H7 (cell line): ENCODE measurements at places on chromosomes 11 and 22. TPM values are rescaled to one million over a fixed set of nuclear protein-coding genes. Genes with fewer than 3 reads are reported as not detected.

DNA sequence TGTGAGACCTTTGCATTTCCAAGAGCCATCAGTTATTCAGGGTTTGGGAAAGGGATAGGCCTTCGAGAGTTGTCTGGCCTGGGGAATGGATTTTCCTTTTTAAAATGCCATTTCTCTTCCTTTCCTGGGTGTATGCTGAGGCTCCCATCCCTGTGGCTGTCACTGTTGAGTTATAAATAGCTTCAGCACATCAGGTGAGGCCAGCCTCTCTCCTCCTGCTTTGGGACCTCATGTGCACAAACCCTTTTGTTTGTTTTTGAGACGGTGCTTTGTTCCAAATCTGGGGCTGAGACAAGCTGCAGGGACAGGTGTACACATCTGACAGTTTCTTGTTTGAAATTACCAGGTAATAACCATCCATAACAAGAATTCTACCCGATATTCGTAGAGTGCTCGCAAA lies 1.3 kb downstream of the TEF start:
- no peak for DNase-seq

DNA sequence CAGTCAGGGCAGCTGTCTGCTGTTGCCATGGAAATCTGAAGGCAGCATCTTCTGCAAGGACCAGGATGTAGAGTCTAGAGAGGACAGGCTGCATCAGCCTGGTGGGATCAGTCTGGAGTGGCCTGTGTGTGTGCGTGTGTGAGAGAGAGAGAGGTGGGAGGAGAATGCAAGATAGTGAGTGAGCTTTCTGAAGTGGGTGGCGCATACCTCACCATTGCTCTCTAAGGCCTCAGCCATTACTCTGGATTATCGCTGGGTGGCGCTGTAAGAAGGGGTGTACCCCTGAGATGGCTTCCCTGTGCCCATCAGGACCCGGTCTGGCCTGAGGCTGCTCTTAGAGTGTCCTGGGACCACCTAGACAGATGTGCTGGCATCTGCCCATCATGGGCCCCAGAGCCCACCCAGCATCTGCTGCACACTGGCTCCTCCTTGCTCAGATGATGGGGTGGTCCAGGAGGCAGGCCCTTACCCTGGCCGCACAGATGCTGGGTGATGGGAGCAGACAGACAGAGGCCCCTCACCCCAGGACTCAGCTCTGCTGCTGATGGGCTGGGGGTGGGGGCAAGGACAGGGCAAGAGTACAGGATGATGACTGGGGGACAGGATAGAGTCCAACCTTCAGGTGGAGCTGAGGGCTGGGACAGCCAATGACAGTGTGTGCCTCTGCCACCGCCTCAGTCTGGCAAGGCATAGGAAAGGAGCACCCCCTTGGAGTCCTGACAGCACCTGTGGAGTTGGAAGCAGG lies 25.7 kb upstream of the TUB start:
- DNase-seq = peak; percentile 91

DNA sequence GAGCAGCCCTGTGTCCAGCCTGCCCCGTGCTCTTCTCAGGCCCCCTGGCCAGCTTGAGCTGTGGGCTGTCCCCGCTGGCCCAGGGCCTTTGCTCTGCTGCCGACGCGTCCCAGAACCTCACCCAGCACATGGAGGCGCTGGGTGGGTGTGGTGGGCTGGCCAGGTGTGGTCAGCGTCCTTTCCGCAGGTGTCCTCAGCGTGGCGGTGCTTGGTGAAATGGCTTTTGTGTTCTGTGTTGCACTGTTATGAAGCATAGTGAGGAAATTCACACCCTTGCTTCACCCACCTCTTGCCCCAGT lies 37.4 kb downstream of the GRAMD4 start:
- DNase-seq = no peak

DNA sequence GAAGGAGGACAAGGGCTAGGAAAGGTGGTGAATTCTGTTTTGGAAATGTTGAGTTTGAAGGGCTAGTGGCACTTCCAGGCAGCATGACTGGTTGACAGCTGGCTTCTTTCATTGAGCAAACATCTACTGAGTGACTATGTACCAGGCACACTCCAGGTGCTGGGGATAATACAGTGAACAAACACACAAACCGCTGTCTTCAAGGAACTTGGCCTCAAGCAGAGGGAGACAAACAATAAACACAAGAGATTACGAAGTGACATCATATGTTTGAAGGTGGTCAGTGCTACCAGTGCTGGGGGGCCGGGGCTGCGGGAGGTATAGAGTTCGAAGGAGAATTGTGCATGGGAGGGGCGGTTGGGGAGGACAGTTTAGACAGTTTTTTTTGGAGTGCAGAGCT lies 197.0 kb upstream of the SORL1-AS1 start:
- no peak for DNase-seq

GRCh38 chr11:95595973-95596489 lies 193.6 kb downstream of the FAM76B start:
- no peak for DNase-seq

- no peak for DNase-seq
Observed at GRCh38 chr11:123518496-123519054, 88.5 kb downstream of the GRAMD1B start.

GRCh38 chr11:60859616-60860250 lies 4.0 kb upstream of the PTGDR2 start:
- DNase-seq = no peak

DNA sequence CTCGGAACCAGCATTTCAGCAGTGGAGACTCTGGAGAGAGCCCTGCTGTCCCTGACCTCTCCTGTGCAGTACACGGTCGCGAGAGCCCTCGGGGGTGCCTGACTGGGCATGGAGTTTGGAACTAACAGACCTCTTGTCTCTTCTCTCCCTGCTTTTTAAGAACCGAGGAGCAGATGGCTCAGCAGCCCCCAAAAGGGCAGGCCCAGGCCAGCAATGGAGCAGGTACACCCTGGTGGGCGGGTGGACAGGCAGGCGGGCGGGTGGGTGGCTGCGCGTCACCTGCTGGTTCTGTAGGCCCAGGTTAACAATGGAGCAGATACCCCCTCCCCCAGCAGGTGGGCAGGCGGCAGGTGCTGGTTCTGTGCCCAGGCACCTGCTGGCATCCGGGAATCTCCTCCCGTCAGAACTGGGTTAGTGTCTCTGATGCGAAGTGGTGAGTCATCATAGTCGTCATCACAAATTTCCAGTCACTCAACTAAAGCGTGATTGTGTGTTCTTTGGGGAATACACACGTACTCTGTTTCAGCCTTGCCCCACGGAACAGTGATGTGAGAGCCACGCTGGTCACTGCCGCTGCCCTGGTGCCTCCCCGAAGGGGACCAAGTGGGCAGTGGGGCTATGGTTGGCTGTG lies 41.1 kb downstream of the GRAMD4 start:
- DNase-seq = no peak

DNA sequence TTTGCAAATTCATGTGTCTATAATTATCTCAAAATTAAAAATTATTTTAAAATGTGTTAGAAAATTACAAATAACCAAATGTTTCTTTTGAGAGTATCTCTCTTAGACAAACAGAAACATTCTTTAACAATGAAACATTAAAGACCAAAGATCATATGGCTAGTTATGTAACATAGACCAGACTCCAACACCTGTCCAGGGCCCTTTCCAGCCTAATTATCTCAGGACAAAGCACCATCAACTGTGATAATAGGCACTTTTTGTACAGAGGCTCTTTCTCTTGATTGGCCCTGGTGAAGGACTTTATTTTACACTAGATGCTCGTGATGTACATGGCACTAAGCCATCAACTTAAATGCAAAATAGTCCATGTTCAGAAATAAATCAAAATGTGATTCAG lies 5.0 kb upstream of the PLEKHA7 start:
- no peak for DNase-seq

GRCh38 chr11:1090600-1091331 lies 16.1 kb downstream of the MUC2 start:
- no peak for DNase-seq

GRCh38 chr11:69985641-69986439 lies 92.3 kb upstream of the ANO1 start:
- peak; percentile 87 for DNase-seq

DNA sequence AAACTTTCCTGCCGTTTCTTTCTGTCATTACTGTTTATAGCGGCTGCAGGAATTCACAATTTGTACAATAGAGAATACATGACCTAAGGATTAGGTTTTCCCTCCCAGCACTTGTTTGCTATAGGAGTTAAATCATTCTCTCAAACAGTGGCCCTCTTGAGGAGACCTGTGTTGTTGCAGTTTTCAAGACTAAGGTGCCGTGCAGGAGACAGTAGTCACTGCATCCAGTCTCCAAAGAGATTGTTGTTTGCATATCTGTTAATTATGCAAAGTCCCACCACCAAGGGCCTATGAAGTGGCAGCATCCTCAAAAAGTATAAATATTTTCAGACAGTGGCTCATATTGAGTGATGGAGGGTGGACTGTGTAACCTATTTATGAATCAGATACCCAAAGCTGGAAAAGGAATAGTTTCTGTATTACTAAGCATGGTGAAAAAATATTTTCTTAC lies 2.3 kb downstream of the PRSS23 start:
- DNase-seq = peak; percentile 46

GRCh38 chr11:22554221-22554620 lies 71.4 kb downstream of the FANCF start:
- DNase-seq = no peak

GRCh38 chr11:22800482-22800881 lies 29.1 kb downstream of the SVIP start:
- no peak for DNase-seq

DNA sequence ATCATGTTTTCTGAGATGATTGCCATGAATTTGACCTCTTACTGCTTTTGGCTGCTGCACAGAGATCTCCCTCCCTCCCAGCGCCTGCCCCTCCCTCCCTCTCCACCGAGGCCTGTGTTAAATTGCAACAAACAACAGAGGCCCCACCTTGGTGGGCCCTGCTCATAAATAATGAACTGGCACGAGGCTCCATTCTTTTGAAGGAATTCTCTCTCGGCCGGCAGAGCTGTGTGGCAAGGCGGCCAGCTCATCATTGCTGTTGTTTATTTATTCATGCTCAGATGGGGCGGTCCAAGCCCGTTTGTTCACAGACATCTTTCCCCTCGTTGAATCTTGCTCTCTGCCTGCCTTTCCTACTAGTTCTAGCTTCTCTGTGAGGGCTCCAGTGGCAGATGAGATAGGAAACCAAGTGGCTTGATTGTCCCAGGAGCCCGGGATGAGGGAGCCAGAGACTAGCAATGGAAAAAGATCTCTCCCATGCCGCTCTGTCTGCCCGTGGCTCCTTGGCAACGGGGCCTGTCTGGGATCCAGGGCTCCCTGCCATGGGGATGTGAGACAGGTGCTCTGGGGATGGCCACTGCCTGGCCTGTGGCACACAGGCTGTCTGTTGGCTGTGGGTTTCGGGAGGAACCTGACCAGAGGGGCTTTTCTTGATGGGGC lies 192.6 kb downstream of the DSCAML1 start:
- DNase-seq = no peak

GRCh38 chr22:46029574-46030200 lies 52.7 kb upstream of the WNT7B start:
- DNase-seq = peak; percentile 16

DNA sequence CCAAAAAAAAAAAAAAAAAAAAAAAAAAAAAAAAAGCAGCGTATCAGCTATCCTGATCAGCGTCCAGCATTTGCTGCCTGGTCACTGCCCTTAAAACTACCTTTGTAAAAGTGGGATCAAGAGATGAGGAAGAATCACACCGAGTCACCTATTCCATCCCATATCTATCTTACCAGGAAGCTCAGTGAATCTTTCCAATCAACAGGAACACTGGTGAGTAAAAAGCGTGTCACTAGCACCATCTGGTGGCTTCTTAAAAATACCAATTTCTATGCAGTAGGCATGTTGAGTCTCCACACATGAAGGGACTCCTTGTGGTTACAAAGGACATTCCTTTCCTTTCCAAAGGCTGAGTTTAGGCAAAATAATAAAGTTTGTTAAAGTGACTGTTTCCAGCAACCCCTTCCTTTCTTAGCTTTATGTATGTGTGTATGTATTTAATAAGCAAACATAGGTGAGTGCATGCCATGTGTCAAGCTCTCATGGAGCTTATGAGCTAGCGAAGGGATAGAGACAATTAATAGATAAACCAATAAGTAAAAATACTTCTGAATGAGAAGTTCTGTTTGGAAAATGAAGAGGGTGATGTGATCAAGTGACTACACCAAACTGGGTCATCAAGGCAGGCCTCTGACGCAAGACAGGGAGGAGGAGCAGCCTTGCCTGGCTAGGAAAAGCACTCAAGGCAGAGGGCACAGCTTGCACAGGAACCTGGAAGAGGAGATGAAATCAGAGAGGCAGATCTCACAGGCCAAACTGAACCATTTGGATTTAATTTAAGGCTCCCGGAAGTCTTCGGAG lies 13.9 kb upstream of the TP53AIP1 start:
- peak; percentile 70 for DNase-seq

DNA sequence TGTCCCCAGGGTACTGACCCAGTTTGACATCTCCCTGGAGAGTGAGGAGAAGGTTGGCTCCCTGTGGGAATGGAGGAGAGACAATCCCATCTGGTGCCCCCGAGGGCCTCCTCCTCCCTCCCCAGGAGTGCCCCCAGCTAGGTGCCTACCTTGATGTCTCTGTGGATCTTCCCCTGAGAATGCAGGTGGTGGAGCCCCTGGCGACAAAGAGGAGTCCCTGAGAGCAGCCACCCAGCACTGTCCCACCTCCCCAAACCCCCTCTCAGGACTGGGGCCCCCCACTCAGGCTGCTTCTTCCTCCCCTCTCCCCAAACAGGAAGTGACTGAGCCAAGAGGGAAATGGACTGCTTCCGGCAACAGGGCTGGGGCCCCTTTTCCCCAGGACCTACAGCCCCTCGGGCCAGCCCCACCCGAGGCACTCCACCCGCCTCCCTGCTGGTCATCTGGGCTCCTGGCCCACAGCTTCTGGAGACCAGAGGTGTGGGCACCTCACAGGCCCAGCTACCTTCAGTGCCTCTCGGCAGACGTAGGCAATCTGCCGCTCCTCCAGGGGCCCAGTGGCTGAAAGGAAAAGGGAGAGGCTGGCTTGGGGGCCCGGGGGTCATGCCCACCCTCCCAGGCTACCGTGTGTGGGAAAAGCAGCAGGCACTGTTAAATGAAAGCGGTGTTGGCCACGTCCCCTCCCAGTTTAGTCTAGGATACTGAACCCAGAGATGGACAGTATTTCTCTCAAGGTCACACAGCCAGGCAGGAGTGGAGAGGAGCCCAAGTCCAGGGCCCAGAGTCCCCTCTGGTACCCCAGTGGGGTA lies 1.2 kb downstream of the MAP4K2 start:
- DNase-seq = peak; percentile 50

CD3D gene
- total RNA-seq = 1.5 TPM in 1 of 2 replicates, not detected in the other

APOA5 gene
- total RNA-seq = 0.07 and 0.11 TPM in 2 replicates

MS4A6E gene
- total RNA-seq = not detected in 2 replicates

IGF2 gene
- total RNA-seq = 0.78 and 1.2 TPM in 2 replicates

PICALM gene
- total RNA-seq = 59.5 and 69.1 TPM in 2 replicates

ENDOD1 gene
- 3.6 and 6.2 TPM in 2 replicates for total RNA-seq

MIOX gene
- total RNA-seq = not detected in 2 replicates

NPAS4 gene
- total RNA-seq = 0.04 TPM in 1 of 2 replicates, not detected in the other

ETS1 gene
- total RNA-seq = 23.8 and 24.1 TPM in 2 replicates

WT1 gene
- 0.10 TPM in 1 of 2 replicates, not detected in the other for total RNA-seq

KREMEN1 gene
- total RNA-seq = 1.8 and 2.4 TPM in 2 replicates

SF3A1 gene
- 70.1 and 97.1 TPM in 2 replicates for total RNA-seq

C11orf16 gene
- total RNA-seq = not detected in 2 replicates

ANO9 gene
- total RNA-seq = 0.83 and 2.2 TPM in 2 replicates

NR1H3 gene
- 22.4 and 25.4 TPM in 2 replicates for total RNA-seq

OR6A2 gene
- 0.04 and 0.07 TPM in 2 replicates for total RNA-seq

AMPD3 gene
- 2.2 and 3.8 TPM in 2 replicates for total RNA-seq

MUC5B gene
- total RNA-seq = under 0.01 and 0.07 TPM in 2 replicates
